Effector CD8-positive, alpha-beta T cell (primary cell): ENCODE measurements at places on chromosomes 11 and 22.

- no peak for DNase-seq
Observed at GRCh38 chr22:30402028-30402765, 5.4 kb downstream of the SEC14L2 start.

GRCh38 chr11:23990346-23991164, 506.3 kb upstream of the LUZP2 start:
- DNase-seq = no peak

DNA sequence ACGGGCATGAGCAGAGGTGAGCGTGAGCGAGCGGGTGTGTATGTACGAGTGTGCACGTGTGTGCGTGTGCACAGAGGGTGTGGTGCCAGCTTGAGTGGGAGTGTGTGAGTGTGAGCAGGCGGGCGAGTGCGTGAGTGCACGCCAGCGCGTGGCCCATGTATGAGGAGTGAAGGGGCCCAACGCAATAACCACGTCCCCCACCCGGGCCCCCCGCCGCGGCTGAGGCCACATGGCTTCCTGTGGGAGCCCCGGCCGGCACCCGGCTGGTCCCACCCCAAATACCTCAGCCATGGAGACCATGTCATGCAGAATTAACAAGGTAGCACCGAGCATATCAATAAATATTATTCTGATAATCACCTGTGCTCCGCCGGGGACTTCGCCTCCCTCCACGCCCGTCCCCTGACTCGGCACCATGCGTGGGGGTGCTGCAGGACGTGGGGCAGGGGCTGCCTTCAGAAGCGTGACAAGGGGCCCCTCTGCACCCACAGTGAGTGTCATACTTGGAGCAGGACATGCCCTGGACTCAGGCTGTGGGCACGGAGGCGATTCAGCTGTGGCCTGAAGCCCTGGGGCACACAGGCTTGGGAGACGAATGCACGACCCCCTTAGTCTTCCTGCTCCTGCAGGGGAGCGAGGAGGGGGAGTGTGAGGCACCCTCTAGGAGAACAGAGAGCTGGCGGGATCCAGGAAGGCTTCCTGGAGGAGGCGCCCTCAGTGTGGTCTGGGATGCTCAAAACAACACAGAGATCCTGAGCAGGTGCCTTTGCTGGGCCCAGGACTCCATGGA, 5.6 kb upstream of the TRABD start:
- DNase-seq = no peak

DNA sequence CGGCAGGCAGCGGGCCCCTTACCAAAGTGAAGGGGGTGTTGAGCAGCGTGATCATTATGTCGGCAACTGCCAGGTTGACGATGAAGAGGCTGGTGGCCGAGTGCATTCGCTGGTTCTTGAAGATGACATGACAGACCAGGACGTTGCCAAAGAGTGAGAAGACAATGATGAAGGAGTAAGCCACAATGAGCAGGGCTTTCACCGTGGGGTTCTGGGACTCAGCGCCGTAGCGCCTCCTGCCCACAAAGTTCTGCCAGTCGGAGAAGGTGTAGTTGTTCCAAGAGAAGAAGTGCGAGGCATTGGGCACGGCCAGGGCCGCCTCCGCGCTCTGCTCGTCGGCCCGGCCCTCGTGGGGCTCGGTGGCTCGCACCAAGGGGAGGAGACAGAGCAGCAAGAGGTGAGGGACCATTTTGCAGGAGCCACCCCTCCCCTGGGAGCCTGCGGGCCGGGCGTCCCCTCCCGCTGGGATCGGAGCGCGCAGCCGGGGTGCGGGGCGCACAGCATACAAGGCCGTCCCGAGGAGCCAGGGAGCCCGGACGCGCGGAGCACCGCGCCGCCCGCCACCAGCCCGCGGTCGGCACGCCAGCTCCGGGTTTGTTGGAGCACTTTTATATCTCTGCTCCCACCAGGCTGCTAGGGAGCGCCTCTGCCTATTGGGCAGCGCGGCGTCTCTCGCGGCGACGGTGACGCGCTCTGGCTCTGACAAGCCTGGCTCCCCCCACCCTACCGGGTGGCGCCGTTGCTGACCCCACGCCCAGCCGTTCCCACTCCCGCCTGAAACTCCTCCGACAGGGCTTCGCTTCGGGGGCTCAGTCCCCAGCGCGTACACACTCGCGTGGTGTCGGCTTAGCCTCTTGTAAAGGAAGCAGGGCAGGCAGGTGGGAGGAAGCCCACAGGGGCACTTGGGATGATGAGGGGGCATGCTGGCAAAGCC, at the start of gene GPR83:
Gene GPR83 (minus strand): TSS at position 581 of the 934 bp plus-strand sequence. CDS start 172 bp downstream, at position 409.
- no peak for DNase-seq

- DNase-seq = no peak
Observed at GRCh38 chr11:75420224-75421034, 12.6 kb downstream of the KLHL35 start.

GRCh38 chr22:38219632-38220031, 17.8 kb downstream of the MAFF start:
- DNase-seq = no peak

DNA sequence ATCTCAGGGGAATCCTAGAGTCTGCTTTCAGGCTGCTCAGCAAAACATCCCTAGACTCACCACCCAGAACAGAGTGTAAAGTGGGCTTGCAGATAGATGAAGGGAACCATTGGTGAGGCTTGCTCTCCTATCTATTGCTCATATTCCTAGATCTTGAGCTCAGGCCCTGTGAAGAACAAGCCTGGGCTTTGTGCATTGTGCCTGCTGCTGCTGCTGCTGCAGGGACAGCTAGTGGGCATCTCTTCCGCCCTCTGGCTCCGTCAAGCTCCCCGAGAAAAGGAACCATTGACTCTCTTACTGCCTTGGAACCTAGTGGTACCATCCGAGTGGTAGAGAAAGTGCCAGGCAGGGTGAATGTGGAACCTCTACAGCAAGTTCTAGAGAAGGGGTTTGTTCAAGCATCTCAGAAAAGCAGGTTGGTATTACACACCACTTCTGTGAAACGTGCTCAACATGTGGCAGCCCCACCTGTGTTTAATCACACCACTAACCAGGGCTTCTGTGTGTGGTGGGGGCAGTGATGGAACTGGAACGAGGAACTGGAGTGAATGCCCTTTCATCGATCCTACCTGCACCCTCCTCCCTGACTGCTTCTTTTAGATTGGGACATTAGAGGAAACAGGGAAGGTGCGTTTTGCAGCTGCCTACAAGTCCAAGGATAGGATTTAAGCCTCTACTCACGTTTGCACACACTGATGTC, 4.4 kb downstream of the BACE1-AS start:
- no peak for DNase-seq

GRCh38 chr11:92775003-92775676, 194.3 kb upstream of the MTNR1B start:
- no peak for DNase-seq

DNA sequence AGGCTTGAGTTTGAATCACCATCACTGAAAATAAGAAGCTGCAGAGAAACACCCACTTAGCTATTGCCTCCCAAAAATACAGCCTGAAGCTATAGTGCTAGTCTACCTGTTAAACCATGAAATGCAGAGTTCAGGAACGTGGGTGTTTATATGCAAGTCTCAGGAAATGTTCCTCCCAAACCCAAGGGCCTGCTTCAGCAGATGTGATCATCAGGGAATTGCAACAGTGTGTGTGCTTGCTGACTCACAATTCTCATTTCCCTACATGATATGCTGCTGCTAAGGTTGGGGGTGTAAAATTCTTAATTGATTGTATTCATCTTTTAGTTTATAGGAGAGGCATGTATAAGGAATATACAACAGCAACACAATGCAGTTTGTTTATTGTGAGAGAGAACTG, 49.6 kb downstream of the NUP98 start:
- DNase-seq = no peak

- no peak for DNase-seq
Observed at GRCh38 chr11:112499153-112499880, 238.7 kb upstream of the PLET1 start.

DNA sequence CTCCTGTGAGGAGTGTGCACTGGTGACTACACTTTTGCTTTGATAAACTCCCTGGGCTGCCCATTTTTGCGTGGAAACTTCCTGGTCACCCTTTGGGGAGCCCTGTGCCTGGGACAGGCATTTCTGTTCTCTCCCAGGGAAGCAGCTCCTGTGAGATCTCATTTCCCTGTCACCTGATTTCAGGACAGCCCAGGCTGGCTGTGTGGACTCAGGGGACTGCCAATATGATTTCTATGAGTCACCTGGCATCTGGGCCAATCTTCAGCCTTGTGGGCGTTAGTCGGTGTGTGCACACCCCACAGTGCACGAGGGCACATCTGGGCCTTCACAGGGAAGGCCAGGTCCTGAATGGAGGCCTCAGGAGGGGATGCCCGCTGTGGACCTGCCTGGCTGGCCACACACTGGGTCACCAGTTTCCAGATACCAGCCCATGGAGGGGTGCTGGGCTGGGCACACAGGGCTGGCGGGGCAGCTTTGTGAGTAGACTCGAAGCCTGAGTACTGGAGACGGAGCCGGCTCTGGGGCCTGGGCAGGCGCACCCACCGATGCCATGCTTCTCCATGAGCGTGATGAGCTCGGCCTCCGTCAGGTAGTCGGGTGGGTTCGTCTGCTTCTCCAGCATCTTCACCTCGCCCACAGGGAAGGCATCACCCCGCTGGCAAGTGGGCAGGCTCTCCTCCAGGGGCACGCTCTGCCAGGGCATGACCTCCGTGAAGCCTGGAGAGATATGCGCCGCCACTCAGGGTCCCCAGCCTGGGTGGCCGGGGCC, 9.4 kb upstream of the PPM1F start:
- DNase-seq = no peak

DNA sequence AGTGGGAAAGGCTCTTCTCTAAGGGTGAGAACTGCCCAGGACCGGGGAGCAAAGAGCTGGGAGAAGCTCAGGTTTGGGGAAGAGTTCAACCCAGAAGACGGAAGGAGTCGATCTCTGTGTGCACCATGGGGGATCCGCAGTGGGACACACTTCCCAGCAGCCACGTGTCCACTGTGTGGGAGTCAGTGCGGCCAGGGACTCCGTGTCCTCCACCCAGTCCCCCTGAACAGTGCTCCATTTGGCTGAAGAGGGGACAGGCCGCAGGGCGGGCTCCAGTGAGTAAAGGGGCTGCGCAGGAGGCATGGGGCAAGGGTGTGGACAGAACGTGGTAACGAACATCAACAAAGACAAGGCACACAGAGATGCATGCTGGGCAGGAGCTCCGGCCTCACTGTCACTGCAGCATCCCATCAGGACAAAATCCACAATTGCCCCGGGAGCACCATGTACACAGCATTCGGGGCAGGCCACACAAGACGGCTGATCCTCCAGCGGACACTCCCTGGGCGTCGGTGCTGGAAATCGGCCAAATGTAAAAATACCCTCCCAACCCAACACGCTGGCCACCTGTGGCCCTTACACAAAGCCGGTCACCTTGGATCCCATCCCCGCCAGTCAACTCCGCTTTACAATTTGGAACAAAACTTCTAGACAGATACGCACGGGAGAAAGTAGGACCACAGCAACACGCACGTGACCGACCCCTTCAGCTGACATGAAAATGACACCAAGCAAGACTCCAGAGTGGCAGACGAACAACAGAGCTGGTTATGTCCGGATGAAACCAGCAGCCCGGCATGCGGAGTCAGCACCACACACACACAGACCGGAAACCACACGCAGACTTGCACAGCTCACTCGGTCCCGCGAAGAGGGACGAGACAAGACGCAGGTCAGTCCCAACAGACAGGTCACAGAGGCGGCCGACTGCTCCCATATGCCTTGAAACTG, 366.8 kb downstream of the SHANK2 start:
- DNase-seq = no peak

GRCh38 chr22:37808294-37808657, 542 bp downstream of the GCAT start:
- no peak for DNase-seq

DNA sequence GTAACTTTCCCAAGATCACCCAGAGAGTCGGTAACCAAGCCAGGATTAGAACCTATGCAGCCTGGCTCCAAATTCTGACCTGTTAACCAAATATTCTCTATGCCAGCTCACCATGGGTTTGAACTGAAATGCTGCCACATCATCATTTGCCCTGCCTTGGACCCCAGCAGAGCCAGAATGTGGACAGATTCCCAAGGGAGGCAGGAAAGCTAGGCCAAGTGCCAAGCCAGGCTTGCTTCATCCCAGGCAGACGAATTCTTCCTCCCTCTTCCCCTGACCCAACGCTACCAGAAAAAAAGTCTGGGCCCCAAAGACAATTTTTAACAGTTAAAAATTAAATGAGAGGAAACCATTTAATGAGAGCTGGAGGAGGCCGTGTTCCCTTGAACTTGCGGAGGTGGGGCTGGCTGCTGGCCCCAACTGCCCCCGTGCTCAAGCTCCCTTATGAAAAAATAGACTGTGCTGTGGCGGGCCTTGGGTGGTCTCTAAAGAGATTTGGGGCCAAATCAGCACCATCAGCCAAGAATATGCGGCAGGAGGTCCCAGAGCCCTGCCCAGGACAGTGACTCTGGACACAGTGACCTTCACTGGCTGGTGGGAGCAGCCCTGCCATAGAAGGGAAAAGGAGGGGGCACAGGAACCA, 184.1 kb upstream of the SYT13 start:
- DNase-seq = no peak

GRCh38 chr22:31491218-31491962, 1.7 kb upstream of the EIF4ENIF1 start:
- no peak for DNase-seq

GRCh38 chr11:86663761-86664160, 8.7 kb downstream of the ME3 start:
- DNase-seq = no peak

DNA sequence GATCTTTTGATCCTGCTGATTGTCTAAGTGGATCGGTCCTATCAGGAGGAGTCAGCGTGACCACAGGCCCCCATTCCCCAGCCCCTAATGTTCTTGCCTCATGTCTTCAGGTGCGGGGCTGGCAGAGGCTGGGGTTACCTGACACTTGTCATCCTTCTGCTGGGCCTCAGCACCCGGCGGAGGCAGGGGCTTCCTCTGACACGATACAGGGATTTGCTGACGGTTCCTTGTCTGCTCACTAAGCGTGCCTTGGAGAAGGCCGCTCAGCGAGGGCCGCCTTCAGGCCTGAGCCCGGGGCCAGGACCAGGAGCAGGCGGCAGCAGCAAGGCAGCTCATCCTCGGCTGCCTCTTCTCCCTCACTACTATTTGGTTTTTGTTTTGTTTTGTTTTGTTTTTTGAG, 45.7 kb upstream of the KCNQ1OT1 start:
- DNase-seq = no peak

- no peak for DNase-seq
Observed at GRCh38 chr11:113505541-113506375, 30.6 kb upstream of the DRD2 start.

DNA sequence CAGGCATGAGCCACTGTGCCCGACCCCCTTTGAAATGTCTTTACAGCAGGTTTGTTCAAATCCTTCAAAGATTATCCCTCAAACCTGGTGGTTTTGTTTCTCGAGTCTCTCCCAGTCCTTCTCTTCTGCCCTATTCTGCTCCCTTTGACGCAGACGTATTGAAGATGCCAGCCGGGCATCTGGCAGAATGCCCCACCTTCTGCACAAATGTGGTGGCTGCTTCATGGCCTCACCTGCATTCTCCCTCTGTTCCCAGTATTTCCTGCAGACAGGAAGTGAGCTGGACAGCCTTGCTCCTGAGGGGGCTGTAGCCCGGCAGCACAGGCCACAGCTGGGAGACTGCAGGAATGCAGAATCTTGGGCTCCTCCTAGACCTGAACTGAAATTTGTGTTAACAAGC, 4.8 kb upstream of the NAP1L4 start:
- no peak for DNase-seq
